ENCODE measurements at places on chromosomes 1 and 21.

DNA sequence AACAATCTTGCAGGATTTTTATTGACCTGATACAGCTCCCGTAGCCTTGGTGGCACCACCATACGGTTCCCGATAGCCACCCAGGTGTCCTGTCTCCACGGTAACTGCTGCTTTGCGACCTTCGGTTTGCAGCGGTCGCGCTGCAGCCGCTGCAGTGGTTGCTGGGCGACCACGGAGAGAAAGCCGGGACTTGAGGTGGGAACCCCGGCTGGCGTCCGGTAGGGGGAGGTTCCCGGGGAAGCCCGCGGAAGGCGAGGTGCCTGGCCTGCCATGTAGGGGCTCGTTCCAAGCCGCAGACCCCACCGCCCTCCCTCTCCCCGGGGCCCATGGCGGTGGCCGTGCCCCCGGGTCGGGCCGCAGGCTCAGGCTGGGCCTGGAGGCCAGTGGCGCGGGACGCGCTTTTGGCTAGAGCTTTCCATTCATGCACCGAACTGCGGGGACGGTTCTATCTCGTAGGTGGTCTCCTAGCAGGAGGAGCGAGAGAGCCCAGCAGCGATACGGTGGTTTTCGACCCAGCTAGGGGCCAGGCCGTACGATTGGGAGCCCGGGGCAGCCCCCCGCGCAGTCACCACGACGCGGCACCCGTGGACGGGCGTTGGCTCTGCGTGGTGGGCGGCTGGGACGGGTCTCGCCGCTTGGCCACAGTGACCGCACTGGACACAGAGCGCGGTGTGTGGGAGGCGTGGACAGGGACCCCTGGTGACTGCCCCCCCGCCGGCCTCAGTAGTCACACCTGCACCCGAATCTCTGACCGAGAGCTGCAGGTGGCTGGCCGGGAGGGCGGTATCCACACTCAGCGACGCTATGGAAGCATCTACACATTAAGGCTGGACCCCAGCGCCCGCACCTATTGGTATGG, at the start of gene KLHDC9:
Gene KLHDC9, plus strand, starts transcription at position 152 of the 859 bp plus-strand sequence. Its CDS starts 175 bp downstream, at position 327.
- DNase-seq, result no peak

- DNase-seq, result no peak
Observed at GRCh38 chr1:25026304-25026703, 96.2 kb upstream of the RUNX3 start.

- no peak for DNase-seq
Observed at GRCh38 chr1:167127236-167127635, 33.4 kb downstream of the STYXL2 start.

- no peak for DNase-seq
Observed at GRCh38 chr1:32830092-32830852, 12.8 kb downstream of the S100PBP start.

DNA sequence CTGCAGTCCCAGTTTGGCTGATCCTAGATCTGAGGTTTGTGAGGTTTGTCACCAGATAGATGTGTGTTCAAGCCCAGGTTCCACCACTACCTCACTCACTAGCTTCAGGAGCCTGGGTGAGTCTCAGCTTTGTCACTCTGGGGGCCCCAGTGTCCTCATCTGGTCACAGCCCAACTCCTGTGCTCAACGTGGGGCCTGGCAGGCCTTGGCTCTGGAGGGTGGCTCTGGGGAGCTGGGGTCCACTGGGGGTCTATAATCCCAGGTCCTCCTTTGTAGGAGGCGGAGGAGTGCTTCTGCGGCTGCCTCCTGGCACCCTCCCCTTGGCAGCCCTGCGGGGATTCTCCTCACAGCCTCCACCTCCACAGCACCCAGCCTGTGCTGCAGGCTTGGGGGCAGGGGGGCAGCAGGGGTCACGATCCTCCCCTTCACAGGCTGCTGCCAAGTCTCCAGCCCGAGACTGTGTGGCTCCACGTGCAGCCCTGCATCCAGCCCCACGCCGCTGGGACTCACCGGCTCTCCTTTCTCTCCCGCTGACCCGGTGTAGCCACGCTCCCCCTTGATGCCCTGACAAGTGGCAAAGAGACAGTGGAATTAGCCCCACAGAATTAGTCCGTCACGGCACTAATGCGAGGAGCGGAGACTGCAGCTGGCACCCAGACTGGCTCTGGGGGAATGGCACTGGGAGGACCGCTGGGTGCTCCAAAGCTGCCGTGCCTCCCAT, 22.5 kb upstream of the PEF1 start:
- no peak for DNase-seq

DNA sequence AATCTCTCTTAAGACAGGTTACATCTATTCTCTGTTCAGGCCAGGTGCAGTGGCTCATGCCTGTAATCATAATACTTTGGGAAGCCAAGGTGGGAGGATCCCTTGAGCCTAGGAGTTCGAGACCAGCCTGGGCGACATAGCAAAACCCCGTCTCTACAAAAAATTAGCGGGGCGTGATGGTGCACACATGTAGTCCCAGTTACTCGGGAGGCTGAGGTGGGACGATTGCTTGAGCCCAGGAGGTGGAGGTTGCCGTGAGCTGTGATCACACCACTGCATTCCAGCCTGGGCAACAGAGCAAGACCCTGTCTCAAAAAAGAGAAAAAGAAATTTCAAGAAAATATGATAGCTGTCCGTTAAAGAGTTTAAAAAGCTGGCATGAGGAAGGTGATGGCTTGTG, 43.0 kb downstream of the UBE4B start:
- DNase-seq, result no peak

GRCh38 chr1:177045151-177045550, 119.4 kb downstream of the ASTN1 start:
- DNase-seq, result no peak

DNA sequence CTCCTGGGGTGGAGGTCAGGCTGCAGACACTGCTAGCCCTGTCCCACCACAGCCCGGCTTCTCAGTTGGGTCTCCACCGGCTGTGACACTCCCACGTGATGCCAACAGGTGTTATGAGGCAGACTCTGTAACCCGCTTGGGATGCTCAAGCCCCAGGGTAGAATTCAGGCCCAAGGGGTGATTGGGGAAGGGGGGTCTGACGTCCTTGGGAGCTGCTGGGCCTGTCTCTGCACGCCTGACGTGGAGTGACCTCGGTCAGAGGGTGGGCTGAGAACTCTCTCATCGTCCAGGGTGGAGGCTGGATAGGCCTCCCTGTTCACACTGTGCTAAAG, 7.7 kb upstream of the HES5 start:
- DNase-seq, result no peak

Data from stimulated activated CD8-positive, alpha-beta memory T cell treated with anti-CD3 and anti-CD28 coated beads, Interleukin-15, amount 100 ng/mL, for 24 hours (primary cell).